Cerebellar cortex (tissue), 1 donor: ENCODE measurements at places on chromosomes 11 and 22.

DNA sequence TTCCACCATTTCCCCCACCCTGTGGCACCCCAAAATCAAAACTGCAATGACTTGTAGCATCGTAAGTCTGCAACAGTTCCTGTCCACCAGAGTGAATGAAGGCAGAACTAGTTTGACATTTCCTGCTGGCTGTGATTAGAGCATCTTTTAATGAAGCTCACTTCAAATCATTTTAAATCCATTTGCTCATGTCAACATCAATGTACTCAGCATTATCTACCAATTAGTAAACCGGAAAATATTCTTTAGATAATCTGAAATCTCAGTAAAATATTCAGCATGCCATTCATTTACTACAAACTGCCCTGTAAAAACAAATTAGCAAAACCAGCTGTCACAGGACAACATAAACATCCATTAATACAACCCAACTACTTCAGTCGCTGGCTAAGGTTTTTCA is 38.1 kb downstream of the CADM1 start:
- no peak for DNase-seq

DNA sequence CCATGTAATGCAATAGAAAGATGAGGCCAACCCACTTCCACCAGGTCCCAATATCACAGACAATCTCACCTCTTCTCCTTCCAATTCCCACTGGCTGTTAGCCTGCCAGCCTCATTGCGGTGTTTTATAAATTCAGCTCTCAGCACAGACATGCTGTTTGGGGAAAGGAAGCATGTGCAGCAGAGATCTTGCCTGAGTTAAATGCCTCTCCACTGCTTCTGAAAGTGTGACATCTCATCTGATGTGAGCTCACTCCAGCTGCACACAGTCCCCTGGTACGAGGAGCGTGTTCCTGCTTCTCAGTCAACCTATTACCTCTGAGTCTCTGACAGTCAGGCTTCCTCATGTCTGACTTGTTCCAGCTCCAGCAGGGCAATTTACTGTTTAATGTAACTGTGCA is 122.7 kb upstream of the GUCY1A2 start:
- DNase-seq: peak; percentile 64

DNA sequence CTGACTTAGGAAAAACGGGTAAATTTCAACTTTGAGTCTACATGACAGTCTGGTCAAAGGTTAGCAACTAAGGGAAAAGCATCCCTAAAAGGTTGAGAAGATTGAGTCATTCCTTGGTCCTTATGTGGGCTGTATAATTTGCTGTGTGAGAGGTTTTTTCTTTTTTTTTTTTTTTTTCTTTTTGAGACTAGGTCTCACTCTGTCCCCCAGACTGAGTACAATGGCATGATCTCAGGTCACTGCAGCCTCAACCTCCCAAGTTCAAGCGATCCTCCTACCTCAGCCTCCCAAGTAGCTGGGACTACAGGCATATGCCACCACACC is 101.4 kb downstream of the MRTFA start:
- DNase-seq: no peak

GRCh38 chr22:47837703-47838102 is 1075.3 kb downstream of the TBC1D22A start:
- no peak for DNase-seq

DNA sequence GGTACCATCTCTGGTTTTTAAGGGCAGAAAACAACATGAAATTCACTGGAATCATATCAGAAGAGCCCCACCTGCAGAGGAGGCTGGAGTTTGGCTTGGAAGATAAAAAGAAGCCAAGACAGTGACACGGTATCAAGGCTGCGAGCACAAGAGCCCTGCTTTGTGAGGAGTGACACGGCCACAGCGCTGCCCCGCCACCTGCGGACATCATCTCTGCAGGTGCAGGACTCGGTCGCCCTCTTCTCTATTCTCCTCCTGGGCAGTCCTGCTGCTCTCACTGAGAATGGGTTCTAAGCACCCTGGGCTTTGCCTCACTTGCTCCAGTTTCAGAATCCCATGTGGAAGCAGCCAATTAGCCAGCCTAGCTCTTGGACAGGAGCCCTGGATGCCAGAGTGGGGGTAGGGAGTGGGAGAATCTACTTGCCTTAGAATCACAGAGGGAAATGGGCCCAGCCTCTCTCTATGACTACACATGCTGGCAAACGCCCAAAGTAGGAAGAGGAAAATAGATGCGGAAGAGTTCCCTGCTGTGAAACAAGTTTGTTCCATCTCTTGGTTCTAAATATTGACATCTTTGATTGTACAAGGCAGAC is 17.1 kb downstream of the APOL4 start:
- DNase-seq: peak; percentile 27

DNA sequence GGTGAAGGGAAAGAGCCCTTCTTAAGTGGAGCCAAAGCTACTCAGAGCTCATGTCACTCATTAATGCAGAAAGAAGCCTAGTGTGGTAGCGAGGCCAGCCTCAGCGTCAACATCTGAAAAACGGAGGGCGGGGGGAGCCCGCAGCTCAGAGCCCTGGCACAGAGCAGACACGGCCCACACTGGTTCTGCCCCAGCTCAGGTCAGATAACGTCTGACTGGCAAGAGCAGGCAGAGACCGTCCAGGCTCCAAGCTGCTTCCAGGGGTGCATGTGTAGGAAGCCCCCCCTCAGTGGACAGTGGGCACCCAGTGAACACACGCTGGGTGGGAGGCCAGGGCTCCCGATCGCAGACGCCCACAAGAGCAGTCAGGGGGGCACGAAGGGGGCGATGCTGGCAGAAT is 100.8 kb downstream of the SHANK2 start:
- DNase-seq: no peak

DNA sequence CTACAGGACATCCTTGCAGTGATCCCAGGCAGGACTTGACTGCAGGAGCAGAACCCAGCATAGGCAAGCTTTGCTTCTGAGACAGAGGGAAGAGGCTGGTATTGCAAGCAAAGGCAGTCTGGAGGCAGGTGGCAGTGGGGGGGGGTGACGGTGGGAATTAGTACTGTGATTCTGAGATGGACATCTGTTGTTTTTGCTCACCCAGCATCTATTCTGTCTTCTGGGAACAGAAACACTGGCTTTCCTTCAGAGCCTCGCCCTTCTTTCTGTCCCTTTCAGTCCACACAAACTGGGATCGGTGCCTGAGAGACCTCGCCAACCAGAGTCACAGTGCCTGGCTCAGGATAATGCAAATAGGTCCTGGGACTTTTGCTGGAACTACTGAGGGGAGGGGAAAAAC is 31.2 kb upstream of the RASL10A start:
- peak; percentile 96 for DNase-seq

- DNase-seq: peak; percentile 81
Observed at GRCh38 chr11:78079232-78080083, at the start of gene NDUFC2. Gene NDUFC2, minus strand, starts transcription at chr11:78079862. Its CDS starts 118 bp downstream, at chr11:78079744.

GRCh38 chr11:85831050-85831449 is 20.1 kb upstream of the SYTL2 start:
- DNase-seq: no peak

- no peak for DNase-seq
Observed at GRCh38 chr11:16526947-16527346, 170.6 kb upstream of the SOX6 start.

DNA sequence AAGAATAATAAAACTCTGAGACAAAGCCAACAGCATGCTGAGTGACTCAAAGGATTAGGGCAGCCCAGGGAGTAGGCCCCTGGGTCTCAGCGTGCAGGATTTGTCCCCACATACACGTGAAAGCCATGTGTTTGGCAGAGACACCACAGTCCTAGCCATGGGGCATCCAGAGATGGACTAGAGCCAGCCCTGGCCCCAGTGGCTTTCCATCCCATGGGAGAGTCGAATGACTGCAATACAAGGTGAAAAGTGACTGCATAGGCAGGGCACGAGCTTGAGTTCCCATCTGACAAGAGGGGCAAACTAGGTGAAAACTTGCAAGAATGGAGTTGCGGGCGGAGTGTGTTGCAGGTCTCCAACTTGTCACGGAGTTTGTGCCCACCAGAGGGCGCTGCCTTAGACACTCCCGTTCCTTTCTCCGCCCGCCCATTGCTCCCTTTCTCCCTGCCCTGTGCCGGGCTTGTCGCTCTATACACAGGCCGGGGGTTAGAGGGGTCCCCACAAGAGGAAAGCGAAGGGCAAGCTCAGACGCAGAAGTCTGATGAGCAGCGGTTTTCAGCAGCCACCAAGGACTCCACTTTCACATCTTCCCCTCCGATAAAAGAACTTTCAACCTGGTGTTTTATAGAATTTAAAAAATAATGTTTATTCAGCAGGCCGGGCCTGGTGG is 24.2 kb downstream of the TSKU start:
- peak; percentile 84 for DNase-seq

- DNase-seq: no peak
Observed at GRCh38 chr11:122786896-122787295, 51.4 kb upstream of the CRTAM start.

DNA sequence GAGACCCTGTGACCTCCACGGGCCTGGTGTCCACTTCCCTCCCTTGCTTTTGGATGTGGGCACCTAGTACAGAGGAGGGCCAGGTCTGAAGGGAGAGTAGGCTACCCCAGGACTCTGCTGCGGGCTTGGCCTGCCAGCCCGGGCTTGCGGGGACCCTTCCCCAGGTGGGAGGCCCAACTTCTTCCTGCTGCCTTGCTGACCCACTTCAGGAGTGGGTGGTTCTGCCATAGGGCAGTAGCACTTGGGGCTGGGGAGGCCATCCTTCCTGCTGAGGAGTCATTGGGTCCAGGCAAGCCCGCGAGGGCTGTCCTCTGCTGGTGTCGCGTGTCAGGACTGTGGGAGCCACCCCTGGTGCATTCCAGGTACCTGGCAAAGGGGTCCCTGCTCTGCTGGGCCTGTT is 1250.0 kb downstream of the BRD1 start:
- DNase-seq: no peak

- no peak for DNase-seq
Observed at GRCh38 chr22:22519591-22519990, 479 bp downstream of the ZNF280A start.

DNA sequence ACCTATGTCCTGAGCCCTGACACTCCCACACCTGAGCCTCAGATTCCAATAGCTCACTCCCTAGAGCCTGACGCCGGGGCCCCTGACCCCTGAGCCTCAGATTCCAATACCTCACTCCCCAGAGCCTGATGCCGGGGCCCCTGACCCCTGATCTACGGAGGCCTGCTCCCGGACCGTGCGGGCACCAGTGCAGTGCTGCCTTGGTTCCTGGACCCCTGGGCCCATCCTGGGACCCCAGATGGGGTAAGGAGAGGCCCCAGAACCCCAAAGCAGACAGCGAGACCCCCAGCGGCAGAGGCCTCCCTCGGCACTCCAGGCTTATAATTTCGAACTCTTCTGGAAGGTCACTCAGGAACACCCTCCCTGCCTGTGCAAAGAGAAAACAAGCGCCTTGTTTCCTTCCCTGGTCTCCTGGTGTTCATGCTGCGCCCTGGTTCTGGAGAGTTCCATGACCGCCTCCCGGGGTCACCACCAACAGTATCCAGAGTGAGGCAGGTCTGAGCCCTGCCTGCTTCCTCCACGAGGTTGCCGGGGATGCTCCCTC is 7.5 kb downstream of the SUSD2 start:
- DNase-seq: no peak

DNA sequence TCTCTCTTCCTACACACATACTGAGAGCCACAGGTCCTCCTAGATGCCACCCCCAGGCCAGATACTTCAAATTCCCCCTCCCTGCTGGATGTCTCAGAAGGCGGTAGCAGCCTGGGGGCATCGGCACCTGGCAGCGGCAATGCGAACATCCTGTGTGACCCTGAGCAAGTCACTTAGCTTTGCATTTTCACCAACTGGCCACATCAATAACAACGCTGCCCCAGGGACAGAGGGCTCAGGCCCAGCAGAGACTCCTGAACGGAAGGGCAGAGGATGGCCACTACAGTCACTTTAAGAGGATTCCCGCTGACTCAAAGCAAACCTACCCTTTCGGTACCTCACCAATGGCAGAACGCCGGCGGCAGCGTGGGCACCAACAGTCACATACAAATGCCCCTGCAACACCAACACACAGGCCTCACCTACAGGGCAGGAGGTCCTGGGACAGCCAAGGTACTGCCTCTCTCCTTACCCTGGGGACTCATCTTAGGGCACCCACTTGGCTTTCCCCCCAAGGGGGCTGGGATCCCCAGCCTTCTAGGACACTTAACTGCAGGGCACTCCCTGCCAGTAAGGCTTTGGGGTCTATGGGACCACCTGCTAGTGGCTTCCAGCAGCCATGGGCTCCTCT is 1.6 kb downstream of the LMO1 start:
- no peak for DNase-seq

DNA sequence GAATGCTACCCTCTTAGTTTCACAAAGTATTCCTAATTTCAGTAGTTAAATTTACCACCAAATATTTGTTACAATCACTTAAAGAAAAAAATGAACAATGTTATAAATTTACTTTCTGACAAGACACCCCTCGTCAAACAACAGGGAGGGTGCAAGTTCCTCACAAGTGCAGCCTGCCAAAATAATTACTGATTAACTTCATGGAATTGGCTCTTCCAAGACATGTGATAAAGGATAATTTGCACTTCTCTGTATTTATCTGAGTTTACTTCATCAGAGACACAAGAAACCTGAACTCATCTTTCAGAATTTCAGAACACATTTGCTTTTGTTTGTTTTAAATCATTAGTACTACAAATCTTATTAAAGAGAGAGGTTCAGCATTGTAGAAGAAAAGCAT is 66.5 kb downstream of the LARGE2 start:
- no peak for DNase-seq

GRCh38 chr11:134760299-134760698 is 348.3 kb upstream of the B3GAT1 start:
- peak; percentile 30 for DNase-seq

GRCh38 chr11:789943-790342 is at the start of gene CEND1:
Gene CEND1, minus strand, starts transcription at chr11:790090. Its CDS starts 1,514 bp downstream, at chr11:788576.
- DNase-seq: peak; percentile 71

GRCh38 chr11:92703449-92703830 is 266.0 kb upstream of the MTNR1B start:
- no peak for DNase-seq

DNA sequence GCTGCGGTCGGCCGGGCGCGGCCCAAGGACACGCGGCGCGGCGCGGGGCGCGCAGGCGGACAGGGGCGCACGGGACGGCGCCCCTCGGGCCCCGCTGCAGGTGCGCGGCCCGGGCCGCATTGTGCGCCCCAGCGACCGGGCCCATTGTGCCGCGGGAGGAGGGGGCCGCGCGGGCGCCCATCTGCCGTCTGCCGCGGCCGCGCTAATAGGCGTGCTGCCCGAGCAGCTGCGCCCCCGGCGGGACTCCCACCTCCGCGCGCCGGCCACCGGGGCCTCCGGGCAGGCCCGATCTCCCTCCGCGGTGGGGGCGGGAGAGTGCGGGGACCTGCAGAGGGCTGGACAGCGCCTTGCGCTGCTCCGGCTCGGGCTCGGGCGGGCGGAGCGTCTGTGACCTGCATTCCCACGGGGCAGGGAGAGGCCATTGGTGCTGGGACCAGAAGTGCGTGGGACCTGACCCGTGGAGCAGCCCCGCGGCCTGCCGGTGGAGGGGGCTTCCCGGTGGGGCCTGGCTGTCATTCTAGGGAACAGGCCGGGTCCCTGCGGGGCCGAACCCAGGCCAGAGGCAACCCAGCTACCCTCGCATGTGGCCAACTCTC is 933 bp downstream of the BRSK2 start:
- DNase-seq: peak; percentile 32

DNA sequence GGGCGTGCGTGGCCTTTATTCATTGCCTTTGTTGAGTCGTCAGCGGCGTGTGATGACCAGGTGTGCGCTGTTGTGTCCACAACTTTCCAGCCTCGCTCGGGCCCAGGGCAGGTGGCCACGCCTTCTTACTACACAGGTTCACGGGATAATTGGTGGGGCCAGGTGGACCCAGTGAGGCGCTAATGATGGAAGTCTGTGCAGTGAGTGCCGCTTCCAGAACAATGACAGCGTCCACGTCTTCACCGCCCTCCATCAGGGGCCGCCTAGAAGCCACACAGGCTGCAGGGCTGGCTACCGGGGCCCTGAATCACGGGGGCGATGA is 1197.3 kb downstream of the BRD1 start:
- peak; percentile 32 for DNase-seq
